ENCODE measurements at places on chromosomes 7 and 10. TPM values are rescaled to one million over a fixed set of nuclear protein-coding genes. Genes with fewer than 3 reads are reported as not detected.

Gene GRID2IP
- 0.96 TPM for total RNA-seq

Gene SCART1
- total RNA-seq = 2.9 TPM

Gene OR6V1
- 1.7 TPM for total RNA-seq

Gene GRM8
- 4.1 TPM for total RNA-seq

Gene TAS2R3
- 10.6 TPM for total RNA-seq

Gene ACTL6B
- not detected for total RNA-seq

Gene FFAR4
- 0.96 TPM for total RNA-seq

Gene UNCX
- total RNA-seq = not detected

Gene SLC26A5
- not detected for total RNA-seq

- DNase-seq = peak; percentile 99
Observed at GRCh38 chr10:119006451-119007210, 22.9 kb upstream of the NANOS1 start.

DNA sequence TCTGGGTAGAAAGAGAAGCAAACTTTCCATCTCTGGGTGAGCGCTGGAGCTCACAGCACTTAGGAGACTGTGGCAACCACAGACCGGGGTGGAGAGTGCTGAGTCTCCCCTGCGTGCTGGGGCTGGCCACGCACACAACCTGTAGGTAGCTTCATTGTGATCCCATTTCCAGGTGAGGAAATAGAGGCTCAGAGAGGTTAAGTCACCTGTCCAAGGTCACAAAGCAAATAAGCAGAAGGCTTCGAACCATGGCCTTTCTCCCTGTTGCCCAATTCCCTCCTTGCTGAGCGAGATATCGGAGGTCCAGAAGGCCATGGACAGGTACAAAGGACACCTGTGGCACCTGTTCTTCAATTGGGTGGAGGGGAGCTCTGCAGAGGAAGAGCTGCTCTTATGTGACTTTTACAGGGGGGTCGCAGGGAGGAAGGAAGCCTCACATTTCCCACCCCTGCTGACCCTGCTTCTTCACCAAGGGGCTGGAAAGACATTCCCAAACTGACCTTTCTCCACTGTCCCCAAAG lies 39.4 kb downstream of the ZCCHC24 start:
- DNase-seq = no peak

GRCh38 chr10:100372415-100373297 lies 25.6 kb downstream of the SCD start:
- DNase-seq = no peak

DNA sequence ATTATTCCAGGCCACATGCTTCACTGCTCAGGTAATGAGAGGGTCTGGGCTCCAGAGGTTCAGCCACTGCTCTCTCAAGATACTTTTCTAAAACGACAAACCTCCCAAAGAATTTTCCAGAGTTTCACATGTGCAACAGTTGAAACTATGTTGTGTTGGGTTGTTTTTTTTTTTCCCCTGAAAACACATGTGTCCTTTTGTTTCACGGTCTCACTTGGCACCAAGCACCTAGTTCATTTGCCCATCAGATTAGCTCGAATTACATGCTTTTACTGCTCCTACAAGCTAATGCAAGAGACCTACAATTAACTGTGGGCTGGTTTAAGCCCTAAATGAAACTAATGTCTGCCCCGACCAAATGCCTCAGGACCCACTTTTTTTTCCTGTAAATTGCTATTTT lies 313.3 kb downstream of the FGFR2 start:
- DNase-seq = peak; percentile 29

GRCh38 chr7:46852795-46853194 lies 729.1 kb downstream of the TNS3 start:
- no peak for DNase-seq

GRCh38 chr7:66669088-66669487 lies 40.4 kb downstream of the KCTD7 start:
- no peak for DNase-seq

GRCh38 chr10:78405231-78405630 lies 371.6 kb downstream of the RPS24 start:
- peak; percentile 72 for DNase-seq

GRCh38 chr7:87599336-87599735 lies 1.3 kb downstream of the ABCB1 start:
- DNase-seq = no peak

DNA sequence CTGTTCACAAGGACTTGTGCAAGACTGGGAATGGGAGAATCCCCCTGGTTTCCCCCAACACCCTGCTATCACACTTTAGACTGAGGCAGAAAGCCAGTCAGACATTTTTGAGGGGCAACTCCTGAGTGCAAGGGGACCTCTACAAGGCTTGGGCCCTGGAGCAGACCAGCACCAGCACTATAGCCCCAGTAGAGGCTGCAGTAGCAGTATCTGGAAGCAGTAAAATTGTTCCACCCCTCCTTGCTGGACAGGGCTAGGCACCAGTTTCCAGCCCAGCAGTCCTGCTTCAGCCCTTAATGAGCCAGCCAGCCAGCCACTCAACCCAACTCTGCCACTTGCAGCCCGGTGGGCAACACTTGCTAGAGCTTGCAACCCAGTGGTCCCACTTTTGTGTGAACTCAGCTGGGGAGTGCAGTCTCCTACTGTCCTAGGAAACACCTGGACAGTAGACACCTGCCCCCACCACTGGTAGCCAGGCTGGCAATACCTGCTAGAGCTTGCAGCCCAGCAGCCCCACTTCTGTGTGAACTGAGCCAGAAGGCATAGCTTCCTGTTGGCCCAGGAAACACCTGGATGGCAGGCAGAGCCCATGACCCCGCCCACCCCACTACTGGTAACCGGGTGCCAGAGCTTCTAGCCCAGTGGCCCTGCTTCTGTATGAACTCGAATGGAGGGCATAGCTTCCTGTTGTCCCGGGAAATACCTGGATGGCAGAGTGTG lies 65.0 kb downstream of the FBXL13 start:
- DNase-seq = no peak

GRCh38 chr10:109203646-109204353 lies 719.5 kb downstream of the XPNPEP1 start:
- DNase-seq = no peak

DNA sequence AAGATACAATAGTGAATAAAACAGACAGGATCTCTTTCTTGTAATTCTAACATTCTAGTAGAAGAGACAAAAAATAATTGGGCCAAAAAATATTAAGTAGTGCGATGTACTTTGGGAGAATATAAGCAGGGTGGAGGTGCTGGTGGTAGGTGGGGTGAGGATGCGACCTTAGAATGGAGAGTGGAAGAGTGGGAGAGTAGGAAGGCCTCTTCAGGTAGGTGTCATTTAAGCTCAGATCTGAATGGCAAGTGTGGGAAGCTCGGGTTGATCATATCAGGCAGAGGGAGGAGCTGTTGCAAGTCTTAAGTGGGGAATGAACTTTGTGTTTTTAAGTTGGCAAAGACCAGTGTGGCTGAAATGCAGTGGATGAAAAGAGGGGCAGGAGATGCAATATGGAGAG lies 3.8 kb upstream of the IFRD1 start:
- DNase-seq = no peak

DNA sequence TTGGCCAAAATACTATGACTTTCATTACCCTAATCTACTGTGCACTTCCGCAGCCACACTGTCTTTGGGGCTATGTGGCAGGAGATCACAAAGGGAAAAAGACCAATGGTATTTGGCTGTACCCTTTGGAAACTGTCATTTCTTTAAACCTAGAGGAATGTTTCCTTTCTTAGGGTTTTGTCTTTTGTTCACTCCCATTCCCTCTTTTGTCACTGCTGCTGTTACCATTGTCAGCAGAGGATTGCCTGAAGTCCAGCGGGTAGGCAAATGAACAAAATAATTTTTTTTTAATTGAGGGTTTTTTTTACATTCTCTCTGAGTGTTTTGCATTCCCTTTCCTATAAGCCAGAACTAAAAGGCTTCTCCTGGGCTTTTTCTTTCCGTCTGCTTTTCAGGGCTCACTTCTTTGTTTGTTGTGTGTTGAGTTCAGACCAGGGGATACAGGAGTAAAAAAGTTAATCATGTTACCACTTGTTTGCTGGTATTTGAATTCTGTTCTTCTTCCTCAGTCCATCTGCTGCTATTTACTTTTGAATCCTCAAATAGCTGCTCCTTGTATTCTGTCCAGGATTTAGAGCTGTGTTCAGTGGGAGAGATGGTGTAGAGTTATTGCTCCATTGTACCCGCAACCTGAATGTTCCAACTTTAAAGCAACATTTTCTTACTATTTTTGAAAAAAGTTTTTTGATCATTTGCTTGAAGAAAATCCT lies 374.6 kb downstream of the SUGCT start:
- no peak for DNase-seq

DNA sequence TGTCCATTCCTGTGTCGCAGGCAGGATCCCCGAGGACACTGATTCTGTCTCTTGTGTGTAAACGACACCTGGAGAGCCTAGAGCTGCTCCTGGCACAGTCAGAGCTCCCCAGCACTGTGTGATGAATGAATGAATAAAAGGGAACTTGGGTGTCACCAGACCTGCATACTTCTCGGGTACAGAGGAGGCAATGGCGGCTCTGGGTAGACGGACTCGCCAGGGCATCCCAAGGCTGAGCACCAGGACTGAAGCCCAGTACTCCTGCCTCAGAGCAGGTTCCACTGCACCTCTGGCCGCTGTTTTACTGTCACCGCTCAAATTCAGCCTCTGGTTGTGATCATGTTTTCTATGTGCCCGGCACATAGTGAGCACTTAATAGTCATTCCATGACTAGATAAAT lies 255.8 kb downstream of the GLRX3 start:
- DNase-seq = no peak

GRCh38 chr10:115956225-115957011 lies 316.6 kb downstream of the GFRA1 start:
- DNase-seq = no peak

GRCh38 chr7:80548840-80549530 lies 37.1 kb upstream of the GNAT3 start:
- DNase-seq = no peak

DNA sequence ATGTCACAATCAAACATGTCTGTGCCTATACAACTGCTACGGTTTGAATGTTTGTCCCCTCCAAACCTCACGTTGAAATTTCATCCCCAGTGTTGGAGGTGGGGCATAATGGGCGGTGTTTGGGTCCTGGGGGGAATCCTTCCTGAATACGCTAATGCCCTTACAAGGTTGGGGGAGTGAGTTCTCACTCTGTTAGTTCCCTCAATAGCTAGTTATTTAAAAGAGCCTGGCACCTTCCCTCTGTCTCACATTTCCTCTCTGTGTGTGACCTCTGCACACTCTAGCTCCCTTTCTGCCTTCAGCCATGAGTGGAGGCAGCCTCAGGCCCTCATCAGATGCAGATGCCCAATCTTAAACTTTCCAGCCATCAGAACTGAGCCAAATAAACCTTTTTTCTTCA lies 129.5 kb downstream of the GRM8 start:
- DNase-seq = no peak

- DNase-seq = no peak
Observed at GRCh38 chr10:65040796-65041195, 1519.6 kb downstream of the REEP3 start.

Data from umbilical cord (tissue), 2 donors.